ENCODE measurements at places on chromosomes 5 and 9. TPM values are rescaled to one million over a fixed set of nuclear protein-coding genes. Genes with fewer than 3 reads are reported as not detected.

The PKD2L2 gene
- total RNA-seq = not detected

The GABRA6 gene
- total RNA-seq = not detected

The FLT4 gene
- 0.12 TPM for total RNA-seq

The ADAMTS13 gene
- total RNA-seq = 4.4 TPM

The CDC20B gene
- not detected for total RNA-seq

The TPRN gene
- total RNA-seq = 12.4 TPM

The SPINK1 gene
- not detected for total RNA-seq

The ARHGEF28 gene
- total RNA-seq = 7.9 TPM

The OR13D1 gene
- not detected for total RNA-seq

The GAPVD1 gene
- total RNA-seq = 26.5 TPM

The PSIP1 gene
- 19.1 TPM for total RNA-seq

The SLC45A2 gene
- total RNA-seq = not detected

The ZNF618 gene
- 5.0 TPM for total RNA-seq

The SH3RF2 gene
- 1.4 TPM for total RNA-seq

The FAM151B gene
- total RNA-seq = 3.2 TPM

The SPTLC1 gene
- 87.1 TPM for total RNA-seq

The BAAT gene
- not detected for total RNA-seq

The ECM2 gene
- total RNA-seq = 11.4 TPM

The ELOVL7 gene
- total RNA-seq = not detected

The FCN2 gene
- not detected for total RNA-seq

The TMC1 gene
- total RNA-seq = not detected

The PNPLA7 gene
- total RNA-seq = 0.23 TPM

The RIMOC1 gene
- 33.7 TPM for total RNA-seq

The C1QTNF3 gene
- 1.1 TPM for total RNA-seq

The BTNL3 gene
- total RNA-seq = not detected

The ADAMTS2 gene
- 212 TPM for total RNA-seq

The TIMD4 gene
- total RNA-seq = not detected

The TTLL11 gene
- total RNA-seq = 5.1 TPM

The UNC13B gene
- total RNA-seq = 12.5 TPM

The C1QTNF2 gene
- total RNA-seq = 0.47 TPM

The RETREG1 gene
- 1.4 TPM for total RNA-seq

The HK3 gene
- not detected for total RNA-seq

The CATSPER3 gene
- not detected for total RNA-seq

The FCHSD1 gene
- total RNA-seq = 19.7 TPM

The HRH2 gene
- 1.6 TPM for total RNA-seq

The PCDHGC3 gene
- total RNA-seq = 55.5 TPM

The PRDM9 gene
- not detected for total RNA-seq

The BTNL9 gene
- total RNA-seq = not detected

The LPCAT1 gene
- 27.7 TPM for total RNA-seq

The FGD3 gene
- not detected for total RNA-seq

The ITGA1 gene
- total RNA-seq = 34.0 TPM

The MYO10 gene
- total RNA-seq = 18.0 TPM

The LHX2 gene
- 0.34 TPM for total RNA-seq

The IFNA17 gene
- not detected for total RNA-seq

The CER1 gene
- total RNA-seq = not detected

The ECSCR gene
- 1.0 TPM for total RNA-seq

The PCDHB2 gene
- total RNA-seq = 0.09 TPM

The CRHBP gene
- total RNA-seq = not detected

The BHMT gene
- not detected for total RNA-seq

The IGFBPL1 gene
- not detected for total RNA-seq

The RMI1 gene
- 5.7 TPM for total RNA-seq

The PAX5 gene
- total RNA-seq = not detected

The IRX4 gene
- total RNA-seq = 1.4 TPM

The ZDHHC11B gene
- total RNA-seq = not detected

The IL9 gene
- total RNA-seq = not detected

The TSSK1B gene
- total RNA-seq = not detected

The GFRA3 gene
- total RNA-seq = not detected
